ENCODE measurements at places on chromosomes 12 and 14.

GRCh38 chr12:14668591-14668990 is 27.8 kb downstream of the GUCY2C start:
- DNase-seq, result no peak

GRCh38 chr12:49651855-49652254 is 28.5 kb downstream of the PRPF40B start:
- no peak for DNase-seq

DNA sequence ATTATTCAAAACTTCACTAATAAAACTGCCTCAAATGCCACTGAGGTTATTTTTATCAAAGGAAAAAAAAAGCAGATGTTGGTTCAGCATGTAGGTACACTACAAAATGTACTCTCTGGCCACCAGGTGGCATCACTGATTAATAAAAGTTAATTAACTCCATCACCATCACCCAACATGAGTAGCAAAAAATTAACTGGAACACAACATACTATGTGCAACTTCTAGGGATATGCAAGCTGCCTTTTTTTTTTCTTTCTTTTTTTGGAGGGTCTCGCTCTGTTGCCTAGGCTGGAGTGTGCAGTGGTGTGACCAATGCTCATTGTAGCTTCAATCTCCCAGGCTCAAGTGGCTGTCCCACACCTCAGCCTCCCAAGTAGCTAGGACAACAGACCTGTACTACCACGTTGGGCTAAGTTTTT is 43.8 kb upstream of the NR2C1 start:
- DNase-seq, result peak; percentile 1

- DNase-seq, result no peak
Observed at GRCh38 chr12:15899282-15899870, 11.8 kb upstream of the DERA start.

DNA sequence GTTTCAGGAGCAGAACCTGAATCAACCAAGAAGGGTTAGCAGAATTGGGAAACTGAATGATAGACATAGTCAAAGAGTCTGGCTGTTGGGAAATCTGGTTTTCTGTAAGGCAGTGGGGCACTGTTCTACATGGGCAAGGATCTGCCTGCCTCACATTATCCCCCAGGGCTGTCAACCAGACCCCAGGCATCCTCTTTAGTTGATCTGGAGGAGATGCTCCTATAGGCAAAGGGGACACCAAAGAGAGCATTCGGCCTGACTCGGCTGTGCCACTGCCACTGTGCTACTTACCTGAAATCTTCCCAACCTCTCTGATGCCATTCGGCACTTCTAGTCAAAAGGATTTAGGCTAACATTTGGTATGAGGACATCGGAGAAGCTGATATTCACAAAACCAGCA is 4.1 kb downstream of the ISCU start:
- no peak for DNase-seq

- no peak for DNase-seq
Observed at GRCh38 chr12:32146074-32146873, 39.6 kb downstream of the BICD1 start.

DNA sequence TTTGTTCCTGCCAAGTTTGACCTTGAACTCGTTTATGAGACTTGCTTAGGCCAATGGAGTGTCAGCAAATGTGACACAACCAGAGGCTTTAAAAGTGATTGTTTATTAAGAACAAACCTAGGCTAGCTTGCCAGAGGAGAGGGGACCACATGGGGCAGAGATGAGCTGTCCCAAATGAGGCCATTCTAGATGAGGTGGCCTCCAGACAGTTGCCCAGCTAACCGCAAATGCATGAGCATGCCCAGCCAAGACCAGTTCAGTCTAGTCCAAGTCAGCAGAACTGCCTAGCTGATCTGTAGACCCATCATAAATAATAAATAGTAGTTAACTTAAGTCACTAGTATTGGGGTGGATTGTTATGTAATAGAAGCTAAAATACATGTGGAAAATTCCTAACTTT is 172.8 kb upstream of the DYRK2 start:
- DNase-seq, result no peak

DNA sequence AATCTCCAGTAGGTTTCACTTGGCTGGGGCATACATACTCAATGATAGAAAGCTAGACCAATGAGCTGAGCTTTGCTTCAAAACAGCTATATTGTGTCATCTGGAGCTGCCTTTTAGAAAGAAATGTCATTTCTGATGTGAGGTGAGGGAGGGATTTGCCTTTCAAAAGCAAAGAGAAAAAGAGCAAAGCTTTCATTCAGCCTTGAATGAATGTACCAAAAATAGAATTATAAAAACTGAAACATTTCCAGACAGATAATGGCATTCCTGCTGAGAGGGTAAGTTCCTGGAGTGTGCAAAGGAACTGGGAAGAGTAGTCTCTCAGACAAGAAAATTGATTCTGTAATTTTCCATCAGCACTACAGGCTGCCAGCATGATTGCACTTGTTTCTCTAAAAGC is 710.0 kb downstream of the LRFN5 start:
- no peak for DNase-seq

GRCh38 chr12:123919980-123920360 is 52.7 kb downstream of the CCDC92 start:
- no peak for DNase-seq

GRCh38 chr12:97452230-97452629 is 10.4 kb upstream of the RMST start:
- no peak for DNase-seq

- DNase-seq, result no peak
Observed at GRCh38 chr12:2431810-2432209, 363.0 kb upstream of the FKBP4 start.

DNA sequence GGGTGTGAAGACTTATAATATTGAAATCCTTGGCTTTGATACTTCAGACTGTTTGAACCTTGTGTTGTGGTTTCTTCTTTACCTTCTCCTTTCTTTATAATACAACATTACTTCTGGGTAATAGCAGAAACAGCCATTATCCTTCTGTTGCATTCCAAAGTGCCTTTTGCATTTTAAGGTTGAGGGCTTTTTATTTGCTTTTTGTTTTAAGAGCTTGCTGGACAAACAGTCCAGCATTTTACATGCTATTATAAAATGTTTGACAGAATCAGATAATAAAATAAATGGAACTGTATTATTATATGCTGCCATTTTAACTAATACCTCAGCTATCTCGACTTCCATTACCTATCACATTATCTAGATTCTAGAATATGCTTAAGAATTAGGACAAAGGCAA is 14.0 kb downstream of the RNF34 start:
- no peak for DNase-seq

DNA sequence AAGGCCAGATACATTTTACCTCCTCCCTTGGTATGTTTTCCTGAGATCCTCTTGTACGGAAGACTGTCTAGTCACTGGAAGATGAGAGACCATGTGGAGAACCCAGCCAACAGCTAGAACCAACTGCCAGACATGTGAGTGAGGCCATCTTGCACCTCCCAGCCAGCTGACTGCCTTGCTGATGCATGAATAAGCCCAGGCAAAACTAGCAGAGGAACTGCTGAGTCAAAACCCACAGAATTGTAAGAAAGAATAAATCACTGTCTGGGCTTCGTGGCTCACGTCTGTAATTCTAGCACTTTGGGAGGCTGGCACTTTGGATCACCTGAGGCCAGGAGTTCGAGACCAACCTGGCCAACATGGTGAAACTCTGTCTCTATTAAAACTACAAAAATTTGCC is 160.0 kb downstream of the TPH2 start:
- DNase-seq, result no peak

DNA sequence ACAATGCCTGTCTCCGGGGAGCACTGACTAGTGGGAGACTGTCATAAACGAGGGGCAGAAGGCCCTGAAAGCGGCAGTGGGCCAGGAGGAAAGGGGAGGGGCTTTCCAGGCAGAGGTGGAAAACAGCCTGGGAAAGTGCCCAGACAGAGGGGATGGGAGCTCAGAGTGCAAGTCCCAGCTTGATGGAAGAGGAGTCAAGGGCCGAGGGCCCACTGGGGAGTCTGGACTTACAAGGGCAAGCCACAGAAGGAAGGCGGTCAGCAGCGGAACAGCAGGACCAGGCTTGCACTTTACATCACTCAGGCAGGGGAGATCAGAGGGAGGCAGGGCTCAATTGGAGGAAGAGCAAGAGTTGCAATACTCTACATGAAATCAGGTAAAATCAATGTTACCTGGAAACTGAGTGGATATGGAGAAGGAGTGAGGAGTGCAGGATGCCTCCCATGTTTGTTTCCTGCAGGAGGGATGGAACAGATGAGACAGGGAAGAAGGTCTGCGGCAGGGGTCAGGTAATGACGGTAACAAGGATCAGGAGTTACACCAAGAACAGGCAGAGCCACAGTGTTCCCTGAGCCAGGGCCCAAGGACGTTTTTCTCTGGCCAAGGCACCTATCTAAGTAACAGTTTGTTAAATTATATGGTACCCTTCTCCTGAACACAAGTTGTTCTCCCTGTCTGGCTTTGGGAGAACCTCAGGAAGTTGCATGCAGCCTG is 23.8 kb downstream of the PXN start:
- no peak for DNase-seq

- DNase-seq, result no peak
Observed at GRCh38 chr14:100440758-100441203, 117.6 kb downstream of the SLC25A47 start.

DNA sequence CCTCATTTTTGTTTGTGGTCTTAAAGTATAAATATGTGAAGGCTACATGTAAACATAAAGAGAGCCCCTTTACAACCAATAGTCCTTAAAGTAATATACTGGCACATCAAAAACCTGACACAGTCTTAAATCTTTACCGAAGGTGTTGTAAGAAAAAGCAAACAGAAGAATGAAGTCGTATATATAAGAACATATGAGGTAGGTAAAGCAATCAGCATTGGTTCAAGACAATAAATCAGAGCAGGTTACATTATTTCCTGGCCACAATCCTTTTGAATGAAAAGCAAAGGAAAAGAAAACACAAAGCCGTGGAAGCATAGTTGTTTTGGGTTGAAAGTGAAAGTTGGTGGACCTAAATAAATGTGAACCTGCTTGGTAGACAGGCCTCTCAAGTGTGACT is 183.7 kb upstream of the STXBP6 start:
- DNase-seq, result no peak

GRCh38 chr12:131796754-131797587 is 31.2 kb upstream of the MMP17 start:
- no peak for DNase-seq

GRCh38 chr14:66944872-66945271 is 244.4 kb upstream of the GARIN2 start:
- DNase-seq, result no peak

- no peak for DNase-seq
Observed at GRCh38 chr12:122079532-122080081, 1.1 kb downstream of the MLXIP start.

DNA sequence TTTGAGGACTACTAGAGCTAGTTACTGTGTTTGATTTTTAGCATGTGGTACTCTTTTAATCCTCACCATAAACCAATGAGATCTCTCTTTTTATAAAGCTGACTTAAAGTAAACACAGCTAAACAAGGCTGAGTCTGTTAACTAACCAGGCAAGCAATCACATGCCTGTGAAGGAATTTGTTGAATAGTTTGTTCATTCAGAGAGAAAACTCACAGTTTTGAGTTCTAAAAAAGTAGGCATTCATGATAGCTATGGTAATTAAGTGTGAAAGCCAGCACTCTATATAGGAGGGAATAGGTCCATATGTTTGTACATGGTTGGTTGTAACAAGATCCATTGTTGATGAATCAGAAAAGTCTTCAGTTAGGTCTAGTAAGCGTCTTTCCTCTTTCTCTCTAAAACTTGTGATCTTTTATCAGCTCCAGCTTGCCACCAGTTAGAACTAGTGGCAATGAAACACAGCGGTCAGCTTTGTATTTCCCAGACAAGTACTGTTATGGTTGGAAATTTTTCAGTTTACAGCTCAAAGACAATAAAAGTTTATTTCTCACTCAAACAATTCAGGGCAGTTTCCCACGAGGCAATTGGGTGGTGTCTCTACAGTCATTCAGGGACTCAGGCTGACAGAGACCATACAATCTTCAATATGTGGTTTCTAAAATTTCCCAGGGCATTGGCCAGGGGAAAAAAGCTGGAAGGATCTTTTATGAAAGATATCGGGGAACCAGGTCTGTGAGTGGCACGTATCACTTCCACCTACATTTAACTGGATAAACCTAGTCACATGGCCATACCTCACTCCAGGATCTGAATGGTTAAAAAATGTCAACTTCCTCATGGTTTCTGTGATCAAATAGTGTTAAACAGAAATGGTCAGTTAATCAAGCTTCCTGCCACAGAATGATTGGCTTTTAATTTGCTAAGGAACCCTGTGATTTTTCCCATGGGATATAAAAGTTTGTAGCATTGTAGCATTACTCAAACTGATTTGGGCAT is 203.1 kb downstream of the KIF21A start:
- DNase-seq, result no peak

- no peak for DNase-seq
Observed at GRCh38 chr12:122873540-122873939, 22.4 kb downstream of the VPS37B start.

- no peak for DNase-seq
Observed at GRCh38 chr12:6334940-6335450, 6.9 kb downstream of the TNFRSF1A start.

DNA sequence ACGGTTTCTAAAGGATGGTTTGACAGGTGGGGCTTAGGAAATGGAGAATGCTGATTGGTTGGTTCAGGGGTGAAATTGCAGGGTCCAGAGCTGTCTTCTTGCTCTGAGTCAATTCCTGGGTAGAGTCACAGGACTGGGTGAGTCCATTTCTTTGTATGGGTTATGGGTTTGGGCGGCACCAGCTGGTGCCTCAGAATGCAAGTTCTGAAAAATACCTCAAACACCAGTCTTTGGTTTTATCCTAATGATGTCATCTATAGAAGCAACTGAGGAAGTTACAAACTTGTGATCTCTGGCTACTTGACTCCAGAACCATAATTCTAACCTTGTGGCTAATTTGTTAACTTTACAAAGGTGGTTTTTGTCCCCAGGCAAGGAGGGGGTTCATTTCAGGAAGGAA is 47.6 kb upstream of the EIF5 start:
- no peak for DNase-seq

- no peak for DNase-seq
Observed at GRCh38 chr12:117836476-117836875, 132.3 kb downstream of the KSR2 start.

DNA sequence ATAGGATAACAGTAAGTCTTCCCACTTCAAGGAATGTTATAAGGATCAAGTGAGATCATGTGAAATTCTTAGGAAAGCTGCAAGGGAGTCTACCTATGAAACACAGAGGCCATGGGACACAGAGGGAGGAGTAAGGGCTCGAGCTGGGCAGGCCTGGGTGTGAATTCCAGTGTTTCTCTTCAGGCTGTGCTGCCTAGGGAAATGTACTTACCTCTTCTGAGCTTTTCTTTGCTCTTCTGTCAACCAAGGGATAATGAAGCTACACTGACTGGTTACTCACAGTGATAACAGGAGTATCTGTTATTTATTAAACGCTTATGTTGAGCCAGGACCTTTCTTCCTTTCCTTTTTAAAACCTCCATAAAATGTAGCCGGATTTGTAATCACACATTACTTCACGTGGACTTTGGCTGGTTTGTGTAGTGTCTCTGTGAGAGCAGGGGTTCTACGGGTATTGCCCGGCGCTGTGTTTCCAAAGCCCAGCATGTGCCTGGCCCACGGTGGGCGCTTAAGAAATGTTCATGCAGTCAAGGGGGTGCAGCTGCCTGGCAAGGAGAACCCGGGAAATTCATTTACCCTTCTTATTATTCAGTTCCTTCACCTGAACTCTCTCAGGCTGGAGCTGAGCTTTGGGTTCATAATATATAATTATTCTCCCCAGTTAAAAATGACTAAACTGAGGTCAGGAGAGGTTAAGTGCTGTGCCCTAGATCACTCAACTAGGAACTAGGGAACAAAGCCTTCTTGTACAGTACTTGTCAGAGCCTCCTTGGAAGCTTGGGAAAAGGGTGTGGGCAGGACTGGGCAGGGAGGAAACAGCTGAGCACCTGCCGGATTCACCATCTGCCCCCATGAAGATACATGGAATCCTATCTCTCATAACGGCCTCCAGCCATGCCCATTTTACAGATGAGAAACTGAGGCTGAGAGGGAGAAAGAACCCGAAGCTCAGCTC is 214.2 kb downstream of the CACNA1C start:
- no peak for DNase-seq

Measured in stimulated activated CD8-positive, alpha-beta memory T cell treated with anti-CD3 and anti-CD28 coated beads, Interleukin-7, amount 100 ng/mL, for 1 hour (primary cell).